ENCODE measurements at places on chromosomes 16 and 17. TPM values are rescaled to one million over a fixed set of nuclear protein-coding genes. Genes with fewer than 3 reads are reported as not detected.
A peak's percentile ranks its signal among the peaks of the same experiment; 100 is the strongest.

- DNase-seq = peak; percentile 31
Measured at GRCh38 chr17:309361-309888, 43.2 kb downstream of the RPH3AL start.

- no peak for DNase-seq
Measured at GRCh38 chr16:68646953-68647659, 2.0 kb downstream of the CDH3 start.

DNA sequence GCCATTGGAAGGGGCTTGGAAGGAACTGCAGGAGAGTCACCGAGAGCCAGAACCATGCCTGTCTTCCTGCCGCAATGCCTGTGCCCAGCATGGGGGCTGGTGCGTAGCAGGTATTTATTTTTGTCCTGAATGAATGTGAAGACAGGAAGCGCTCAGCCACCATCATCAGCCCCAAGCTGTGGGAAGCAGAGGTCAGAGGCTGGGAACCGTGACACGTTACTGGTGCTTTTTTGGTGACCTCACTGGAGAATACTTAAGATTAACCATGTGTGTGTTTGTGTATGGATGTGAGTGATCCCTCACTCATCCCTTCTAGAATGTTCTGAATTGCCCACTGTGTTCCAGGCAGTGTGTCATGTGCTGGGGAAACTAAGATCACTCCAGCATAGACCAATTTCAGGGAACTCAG lies 343.8 kb downstream of the SNX29 start:
- DNase-seq = no peak

- DNase-seq = no peak
Measured at GRCh38 chr17:64200080-64201032, 62.7 kb downstream of the TEX2 start.

C17orf67 gene
- 0.41 TPM for total RNA-seq

DNA sequence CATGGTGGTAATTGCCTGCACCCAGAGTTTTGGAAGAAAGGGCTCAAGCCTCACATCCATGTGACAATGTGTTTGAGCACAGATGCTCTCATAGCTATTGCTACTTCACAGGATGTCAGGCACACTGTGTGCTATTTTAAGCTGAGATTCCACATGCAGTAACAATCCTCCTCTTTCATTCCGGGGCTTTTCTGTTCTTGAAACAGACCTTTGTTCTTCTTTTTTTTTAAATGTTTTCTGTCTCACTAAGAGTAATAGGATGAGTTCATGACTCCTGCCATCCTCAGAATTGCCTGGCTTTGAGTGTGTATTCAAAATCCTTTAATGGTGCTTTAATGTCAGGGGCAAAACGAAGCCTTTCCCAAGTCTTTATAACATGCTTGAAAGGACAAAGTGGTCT lies 198.9 kb downstream of the ABCC12 start:
- no peak for DNase-seq

DNA sequence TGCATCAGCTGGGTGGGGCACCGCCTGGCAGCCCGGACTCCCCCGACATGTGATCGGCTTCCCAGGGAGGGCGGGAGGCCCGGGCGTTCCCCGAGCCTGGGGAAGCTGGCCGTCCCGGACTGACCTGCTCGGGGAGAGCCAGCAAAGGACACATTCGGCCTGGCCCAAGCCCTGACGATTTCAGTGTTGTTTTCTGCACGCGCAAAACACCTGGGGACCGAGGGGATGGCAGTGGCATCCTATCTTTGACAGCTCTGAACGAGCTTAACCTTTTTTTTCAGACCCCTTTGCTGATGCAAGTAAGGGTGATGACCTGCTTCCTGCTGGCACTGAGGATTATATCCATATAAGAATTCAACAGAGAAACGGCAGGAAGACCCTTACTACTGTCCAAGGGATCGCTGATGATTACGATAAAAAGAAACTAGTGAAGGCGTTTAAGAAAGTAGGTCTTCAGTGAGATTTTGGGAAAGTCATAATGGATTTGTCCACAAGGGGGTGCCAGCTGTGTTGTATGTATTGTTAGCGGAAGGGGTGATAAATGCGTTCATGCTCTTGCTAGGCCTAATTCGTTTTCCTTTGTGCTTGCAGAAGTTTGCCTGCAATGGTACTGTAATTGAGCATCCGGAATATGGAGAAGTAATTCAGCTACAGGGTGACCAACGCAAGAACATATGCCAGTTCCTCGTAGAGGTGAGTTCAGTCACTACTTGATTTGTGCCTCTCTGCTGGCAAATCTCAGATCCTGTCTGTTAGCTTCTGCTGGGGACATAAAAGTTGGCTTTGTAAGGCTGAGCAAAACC lies 1.0 kb downstream of the EIF1 start:
- peak; percentile 64 for DNase-seq

- no peak for DNase-seq
Measured at GRCh38 chr16:66364117-66364958, 2.2 kb upstream of the CDH5 start.

GRCh38 chr16:648071-648780 lies 939 bp upstream of the WDR90 start:
- peak; percentile 21 for DNase-seq

DNA sequence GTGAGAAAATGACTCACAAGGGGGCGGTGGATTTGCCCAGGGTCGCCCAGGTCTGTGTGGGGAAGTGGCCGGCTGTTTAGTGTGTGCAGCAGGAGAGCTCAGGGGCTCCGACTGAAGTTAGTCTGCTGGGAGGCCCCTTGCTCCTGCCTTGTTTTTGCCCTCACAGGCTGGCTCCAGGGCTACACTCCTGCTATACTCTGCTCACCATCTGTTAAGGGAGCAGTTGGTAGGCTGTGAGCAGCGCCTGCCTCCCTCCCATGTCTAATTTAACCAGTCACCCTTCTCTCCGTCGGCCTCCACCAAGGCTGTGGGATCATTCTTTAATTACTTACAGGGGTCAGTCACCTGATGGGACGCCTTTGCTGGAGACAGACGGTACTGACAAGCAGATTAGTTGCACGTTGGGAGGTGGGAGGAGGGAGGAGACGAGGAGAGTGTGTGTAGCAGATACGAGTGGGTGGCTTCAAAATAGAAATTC lies 35.5 kb downstream of the KSR1 start:
- no peak for DNase-seq

DNA sequence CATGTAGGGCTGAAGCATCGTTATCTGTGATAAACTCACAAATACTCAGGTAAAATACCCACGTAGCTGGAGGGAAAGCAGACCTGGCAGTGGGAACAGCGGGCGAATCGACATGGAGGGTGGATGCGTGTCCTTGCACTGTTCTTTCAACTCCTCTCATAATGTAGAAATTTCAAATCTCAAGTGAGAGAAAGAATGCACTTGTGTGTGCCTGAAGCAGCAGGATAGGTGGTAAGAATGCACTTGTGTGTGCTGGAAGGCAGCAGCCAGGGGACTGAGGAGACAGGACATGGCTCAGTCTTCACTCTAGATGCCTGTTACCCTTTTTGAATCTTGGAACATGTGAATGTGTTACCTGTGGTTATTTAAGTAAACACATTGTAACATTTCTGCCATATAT lies 10.4 kb downstream of the IFT140 start:
- no peak for DNase-seq

TSNAXIP1 gene
- 0.48 TPM for total RNA-seq

- no peak for DNase-seq
Measured at GRCh38 chr17:66677201-66677981, 157.5 kb upstream of the CACNG5 start.
